C1 segment of cervical spinal cord (tissue), 14 donors: ENCODE measurements at places on chromosomes 4 and X.
A peak's percentile ranks its signal among the peaks of the same experiment; 100 is the strongest.

- no peak for DNase-seq
Observed at GRCh38 chr4:121680571-121680970, 16.2 kb downstream of the ANXA5 start.

DNA sequence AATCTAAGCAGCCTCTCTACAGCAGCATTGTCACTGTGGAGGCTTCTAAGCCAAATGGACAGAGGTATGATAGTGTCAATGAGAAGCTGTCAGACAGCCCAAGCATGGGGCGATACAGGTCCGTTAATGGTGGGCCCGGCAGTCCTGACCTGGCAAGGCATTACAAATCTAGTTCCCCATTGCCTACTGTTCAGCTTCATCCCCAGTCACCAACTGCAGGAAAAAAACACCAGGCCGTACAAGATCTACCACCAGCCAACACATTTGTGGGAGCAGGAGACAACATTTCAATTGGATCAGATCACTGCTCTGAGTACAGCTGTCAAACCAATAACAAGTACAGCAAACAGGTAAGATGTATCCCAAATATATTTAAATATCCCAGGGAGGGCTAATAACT lies 4.1 kb downstream of the PCDH7 start:
- DNase-seq = no peak

GRCh38 chr4:86938771-86939520 lies 4.1 kb downstream of the AFF1 start:
- no peak for DNase-seq

GRCh38 chr4:57055886-57056285 lies 54.3 kb downstream of the IGFBP7 start:
- no peak for DNase-seq

DNA sequence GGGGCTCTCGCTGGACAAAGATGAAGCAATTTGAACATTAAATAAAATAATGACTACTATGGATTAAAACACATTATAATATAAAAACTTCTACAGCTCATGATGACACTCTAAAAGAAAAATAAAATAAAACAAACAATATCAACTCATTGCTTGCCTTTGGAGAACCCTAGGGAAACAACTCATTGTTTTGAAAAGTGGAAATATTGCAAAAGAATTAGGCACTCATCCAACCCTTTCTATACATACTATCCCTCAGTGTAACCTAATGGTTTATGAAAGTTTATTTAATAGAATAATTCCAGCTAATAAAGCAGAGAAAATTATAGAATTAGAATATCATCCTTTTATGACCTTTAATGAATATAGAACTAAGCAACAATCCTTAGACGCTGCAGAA lies 718 bp downstream of the RAB40A start:
- DNase-seq = no peak

DNA sequence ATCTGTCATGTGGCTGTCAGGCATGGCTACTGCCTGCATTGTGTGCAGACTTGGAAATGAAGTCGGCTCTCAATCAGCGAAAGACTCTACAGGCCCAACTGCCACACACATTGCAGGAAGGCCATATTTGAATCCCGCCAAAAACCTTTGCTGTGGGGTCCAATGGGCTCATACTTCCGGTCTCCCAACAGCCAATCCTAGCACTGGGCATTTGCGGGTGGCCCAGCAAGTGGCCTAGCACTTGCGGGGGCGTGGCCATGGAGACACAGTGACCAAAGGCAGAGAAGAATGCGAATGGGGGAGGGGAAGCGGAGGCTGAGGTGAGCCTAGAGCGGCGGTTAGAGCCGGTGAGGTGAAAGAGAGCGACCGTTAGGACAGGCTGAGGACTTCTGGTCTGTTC lies at the start of gene OTUD6A:
OTUD6A (plus strand) TSS at position 382 of the 400 bp plus-strand sequence. CDS start 68 bp downstream, outside the sequence.
- no peak for DNase-seq

GRCh38 chr4:51890760-51891159 lies 47.8 kb downstream of the DCUN1D4 start:
- no peak for DNase-seq

DNA sequence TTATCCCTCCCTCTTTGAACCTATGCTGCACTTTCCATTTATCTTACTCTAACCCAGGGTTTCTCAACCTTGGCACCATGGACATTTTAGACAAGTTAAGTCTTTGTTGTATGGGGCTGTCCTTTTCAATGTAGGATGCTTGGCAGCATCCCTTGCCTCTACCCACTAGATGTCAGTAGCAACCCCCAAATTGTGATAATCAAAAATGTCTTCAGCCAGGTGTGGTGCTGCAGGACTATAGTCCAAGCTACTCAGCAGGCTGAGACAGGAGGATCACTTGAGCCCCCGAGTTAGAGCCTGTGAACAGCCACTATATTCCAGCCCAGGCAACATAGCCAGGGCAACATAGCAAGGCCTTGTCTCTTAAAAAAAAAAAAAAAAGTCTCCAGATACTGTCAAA lies 7.0 kb downstream of the LRCH2 start:
- DNase-seq = no peak

DNA sequence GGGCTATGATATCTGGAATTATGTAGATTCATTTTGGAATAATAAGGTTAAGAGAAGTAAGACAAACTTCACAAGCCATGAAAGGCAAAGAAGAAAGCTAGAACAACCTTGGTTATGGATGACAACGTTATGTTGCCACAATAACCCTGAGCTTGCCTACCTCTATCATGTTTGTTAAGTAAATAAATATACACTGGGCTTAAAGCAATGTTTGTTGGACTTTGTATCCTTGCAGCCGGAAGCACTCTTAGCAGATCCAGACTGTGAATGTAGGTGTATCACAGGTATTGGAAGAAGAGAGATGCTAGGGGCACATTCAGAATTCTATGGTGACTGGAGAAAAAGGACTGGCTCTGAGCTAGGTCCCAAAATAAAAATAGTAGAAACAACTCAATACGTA lies 214.4 kb downstream of the HS3ST1 start:
- no peak for DNase-seq

GRCh38 chr4:36351082-36351666 lies 69.8 kb downstream of the DTHD1 start:
- peak; percentile 35 for DNase-seq

DNA sequence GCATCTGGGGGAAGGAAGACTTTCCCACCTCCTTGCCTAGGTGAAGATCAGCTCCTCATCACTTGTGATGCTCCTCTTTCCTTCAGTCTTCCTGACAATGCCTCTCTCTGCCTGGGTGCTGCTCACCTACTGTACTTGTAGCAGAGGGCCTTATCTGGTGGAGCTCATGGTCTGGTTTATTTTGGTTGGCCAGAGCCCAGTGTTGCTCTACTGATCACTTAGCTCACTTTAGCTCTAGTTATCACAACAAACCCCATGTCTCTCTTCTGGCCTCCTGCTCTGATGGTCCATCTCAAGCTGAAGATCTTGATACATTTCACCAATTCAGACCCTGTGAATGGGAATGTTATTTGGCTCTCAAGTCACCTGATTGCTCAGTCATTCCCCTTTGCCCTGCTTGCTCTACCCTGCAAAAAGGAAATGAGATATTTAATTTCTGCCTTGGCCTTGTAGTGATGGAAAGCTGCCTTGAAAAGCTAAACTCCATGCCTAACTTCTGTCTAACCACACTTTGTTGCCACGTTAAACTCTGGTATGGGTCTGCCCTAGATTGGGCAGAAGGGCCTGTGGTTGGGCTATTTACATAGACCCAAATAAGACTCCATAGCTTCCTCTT lies 30.3 kb upstream of the ADH1C start:
- no peak for DNase-seq

DNA sequence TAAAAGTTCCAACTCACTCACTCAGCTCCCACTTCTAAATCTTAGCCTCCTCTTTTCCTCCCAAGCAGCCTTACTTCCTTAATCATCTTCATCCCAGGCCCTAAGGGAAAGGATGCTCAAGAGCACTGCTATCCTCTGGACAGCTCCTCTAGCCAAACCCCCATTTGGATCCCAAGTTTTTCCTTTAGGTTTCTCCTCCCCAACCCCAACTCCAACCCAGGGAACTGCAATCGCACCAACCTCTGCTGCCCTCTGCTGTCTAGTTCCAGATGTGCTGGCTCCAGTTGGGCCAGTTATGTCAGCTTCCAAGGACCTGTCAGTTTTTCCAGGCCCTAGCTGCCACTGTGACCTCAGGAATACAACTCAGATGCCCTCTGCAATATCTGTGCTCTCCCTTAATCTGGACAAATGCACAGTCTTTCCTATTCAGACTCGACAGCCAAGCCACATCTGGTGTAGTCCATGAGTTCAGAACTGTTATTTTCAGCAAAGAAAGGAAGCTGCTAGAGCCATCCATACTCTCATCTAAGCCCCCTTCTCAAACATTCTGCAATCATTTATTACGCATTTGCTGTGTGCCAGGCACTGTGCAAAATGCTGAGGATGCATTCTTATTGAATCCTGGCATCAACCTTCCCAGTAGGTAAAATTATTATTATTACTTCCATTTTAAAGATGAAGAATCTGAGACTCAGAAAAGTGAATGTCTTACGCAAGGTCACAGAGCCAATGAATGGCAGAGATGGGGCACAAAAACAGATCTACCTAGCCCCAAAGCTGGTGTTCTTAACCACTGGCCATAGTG lies 12.3 kb upstream of the XPNPEP2 start:
- peak; percentile 12 for DNase-seq

- DNase-seq = no peak
Observed at GRCh38 chrX:9897761-9898161, 69.4 kb upstream of the CLDN34 start.

- no peak for DNase-seq
Observed at GRCh38 chrX:40073439-40074054, 24.2 kb downstream of the BCOR start.

DNA sequence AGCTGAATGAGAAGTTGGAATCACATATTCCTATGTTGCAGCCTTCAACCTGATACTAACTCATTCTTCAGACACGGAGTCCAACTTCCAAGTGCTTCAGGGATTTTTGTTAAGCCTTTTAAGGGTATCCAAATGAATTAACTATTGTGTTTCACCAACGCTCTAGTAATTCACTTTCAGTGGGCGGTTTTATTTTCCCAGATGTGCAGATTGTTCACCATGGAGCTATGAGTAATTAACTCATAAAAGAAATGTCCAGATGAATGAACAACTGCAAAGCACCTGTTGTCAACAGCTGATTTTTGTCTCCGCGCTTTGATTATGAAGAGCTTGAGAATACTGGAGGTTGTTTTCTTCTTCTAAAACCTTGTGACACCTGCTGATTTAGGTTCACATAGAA lies 187.6 kb downstream of the CBR4 start:
- no peak for DNase-seq

GRCh38 chr4:159229164-159229563 lies 126.3 kb downstream of the RAPGEF2 start:
- no peak for DNase-seq

GRCh38 chrX:45554736-45555135 lies 354.1 kb upstream of the DIPK2B start:
- DNase-seq = no peak

GRCh38 chrX:124392794-124393193 lies 46.4 kb downstream of the SH2D1A start:
- no peak for DNase-seq

DNA sequence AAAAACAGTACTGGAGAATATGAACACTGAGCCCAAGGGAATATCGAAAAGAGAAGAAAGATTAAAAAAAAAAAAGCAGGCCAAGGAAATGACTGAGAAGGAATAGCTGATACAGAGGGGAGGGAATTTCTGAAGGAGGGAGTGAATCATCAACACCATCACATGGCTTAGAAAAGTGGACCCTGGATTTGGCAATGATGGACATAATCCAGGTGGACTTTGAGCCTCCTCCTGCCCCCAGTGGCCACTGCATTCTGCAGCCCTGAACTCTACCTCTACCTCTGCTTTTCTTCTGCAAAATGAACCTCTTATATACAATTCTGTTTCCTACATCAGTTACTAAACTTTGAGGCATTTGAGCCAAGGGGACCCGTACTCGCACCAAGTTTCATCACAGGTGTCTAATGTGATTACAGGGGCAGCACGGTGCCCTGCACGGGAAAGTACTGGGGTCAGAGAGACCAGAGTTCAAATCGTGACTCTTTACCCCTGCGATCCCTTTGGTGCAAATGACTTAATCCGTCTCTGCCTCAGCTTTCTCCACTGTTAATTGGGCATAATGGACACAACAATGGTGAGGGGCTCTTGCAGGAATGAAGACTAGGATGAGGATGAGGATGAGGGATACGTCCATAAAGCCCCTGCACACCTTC lies 1.1 kb downstream of the OCIAD2 start:
- no peak for DNase-seq

- no peak for DNase-seq
Observed at GRCh38 chr4:184432127-184432922, 42.0 kb downstream of the IRF2 start.

- no peak for DNase-seq
Observed at GRCh38 chrX:144637731-144638130, 609.6 kb upstream of the SPANXN1 start.

DNA sequence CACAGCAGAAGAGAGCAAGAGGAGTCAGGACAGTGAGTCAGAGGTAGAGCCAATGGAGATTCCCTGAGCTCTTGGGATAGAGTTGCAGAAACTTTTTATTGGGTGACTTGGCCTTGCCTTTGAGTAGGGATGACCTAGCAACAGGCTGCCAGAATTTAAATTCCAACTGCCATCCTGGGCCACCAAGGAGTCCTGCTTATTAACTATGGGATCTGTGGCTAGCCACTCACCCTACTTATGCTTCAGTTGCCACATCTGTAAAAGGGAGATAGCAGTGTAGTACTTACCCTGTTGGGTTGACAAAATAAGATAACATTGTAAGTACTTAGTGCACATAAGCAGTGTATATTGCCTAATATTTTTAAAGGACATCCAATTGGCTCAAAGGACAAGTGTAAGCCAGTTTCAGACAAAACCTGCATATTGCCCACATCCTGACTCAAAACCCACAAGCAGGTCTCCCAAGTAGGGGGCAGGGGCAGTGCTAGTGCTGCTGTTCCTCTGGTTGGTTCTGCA lies 43.5 kb upstream of the TMEM164 start:
- no peak for DNase-seq

DNA sequence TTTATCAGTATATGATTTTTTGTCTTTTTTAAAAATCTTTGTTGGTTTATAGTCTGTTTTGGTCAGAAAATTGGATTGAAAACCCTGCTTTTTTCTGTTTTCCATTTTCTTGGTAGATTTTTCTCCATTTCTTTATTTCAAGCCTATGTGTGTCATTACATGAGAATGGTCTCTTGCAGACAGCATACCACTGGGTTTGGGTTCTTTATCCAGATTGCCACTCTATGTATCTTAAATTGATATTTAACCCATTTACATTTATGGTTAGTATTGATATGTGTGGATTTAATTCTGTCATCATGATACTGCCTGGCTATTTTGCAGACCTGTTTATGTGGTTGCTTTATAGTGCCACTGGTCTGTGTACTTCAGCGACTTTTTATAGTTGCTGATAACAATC lies 239.9 kb upstream of the NDST4 start:
- no peak for DNase-seq

- DNase-seq = no peak
Observed at GRCh38 chrX:105468741-105469140, 248.2 kb upstream of the TEX13A start.

- peak; percentile 7 for DNase-seq
Observed at GRCh38 chr4:140645614-140646412, 77.1 kb upstream of the UCP1 start.
